ENCODE measurements at places on chromosomes 3 and 15.
A peak's percentile ranks its signal among the peaks of the same experiment; 100 is the strongest.

DNA sequence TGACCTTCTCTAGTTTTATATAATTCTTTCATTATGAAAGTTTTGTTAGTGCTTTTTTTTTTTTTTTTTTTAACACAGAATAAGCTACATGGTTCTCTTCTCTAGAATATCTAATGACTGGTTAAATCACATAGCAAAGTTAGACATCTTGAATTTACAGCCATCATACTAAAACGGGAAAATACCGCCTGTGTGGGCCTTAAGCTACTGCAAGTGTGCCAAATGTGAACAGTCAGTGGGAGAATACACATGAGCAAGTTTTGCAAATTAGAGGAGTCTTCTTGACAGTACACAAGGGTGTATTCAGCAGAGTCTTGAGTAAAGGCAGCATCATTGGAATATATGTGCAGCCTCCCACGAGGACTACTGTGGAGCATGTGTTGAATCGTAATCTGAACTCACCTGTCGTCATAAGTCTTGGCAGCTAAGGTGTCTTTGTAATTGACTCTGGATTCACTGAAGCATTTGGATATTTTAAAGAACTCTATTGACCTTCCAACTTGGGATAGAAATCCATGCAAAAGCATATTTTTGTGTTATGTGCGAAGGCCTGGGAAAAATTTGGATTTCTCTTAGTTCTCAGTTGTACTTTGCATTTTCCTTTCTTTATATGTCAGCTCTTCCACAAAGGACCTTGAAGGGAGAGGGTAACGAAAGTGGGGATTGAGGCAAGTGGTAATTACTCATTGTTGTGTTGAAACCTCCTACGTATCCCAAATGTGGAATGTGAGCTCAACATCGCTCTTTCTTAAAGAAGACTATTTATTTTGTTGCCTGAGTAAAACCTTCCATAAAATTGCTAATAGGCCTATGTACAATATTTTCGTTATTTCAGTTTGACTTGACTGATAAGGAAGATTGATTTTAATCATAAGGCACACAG, 117.4 kb downstream of the ATG7 start:
- no peak for DNase-seq

GRCh38 chr3:99532246-99532645, 106.1 kb upstream of the COL8A1 start:
- no peak for DNase-seq

DNA sequence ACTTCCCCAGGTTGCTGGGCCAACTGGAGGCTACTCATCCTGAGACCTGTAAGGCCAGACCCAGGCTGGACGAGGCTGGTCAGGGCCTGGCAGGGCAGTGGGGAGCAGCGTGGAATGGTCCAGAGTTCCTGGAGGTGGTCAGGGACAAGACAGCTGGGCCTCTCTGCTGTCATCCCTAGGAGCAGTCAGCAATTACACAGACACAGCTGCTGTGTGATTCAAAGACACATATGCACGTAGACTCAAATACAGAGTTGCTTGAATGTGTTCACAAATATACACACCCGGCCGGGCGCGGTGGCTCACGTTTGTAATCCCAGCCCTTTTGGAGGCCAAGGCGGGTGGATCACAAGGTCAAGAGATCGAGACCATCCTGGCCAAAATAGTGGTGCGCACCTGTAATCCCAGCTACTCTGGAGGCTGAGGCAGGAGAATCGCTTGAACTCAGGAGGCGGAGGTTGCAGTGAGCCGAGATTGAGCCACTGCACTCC, 1.5 kb upstream of the CD276 start:
- DNase-seq = no peak

DNA sequence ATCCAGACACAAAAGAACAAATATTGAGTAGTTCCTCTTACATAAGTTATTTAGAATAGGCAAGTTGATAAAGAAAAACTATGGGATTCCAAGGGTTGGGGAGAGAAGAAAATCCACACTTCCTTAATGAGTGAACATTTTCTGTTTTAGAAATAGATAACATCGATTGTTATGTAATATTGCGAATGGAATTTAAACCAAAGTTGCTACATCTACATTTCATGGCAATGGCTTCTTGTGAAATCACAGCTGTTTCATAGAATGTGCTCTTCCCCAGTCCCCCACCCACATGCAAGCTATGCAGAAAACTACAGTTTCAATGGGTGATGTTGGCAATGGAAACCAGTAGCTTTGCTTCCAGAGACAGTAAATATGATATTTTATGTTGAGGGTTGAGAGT, 1639.5 kb downstream of the SI start:
- no peak for DNase-seq

DNA sequence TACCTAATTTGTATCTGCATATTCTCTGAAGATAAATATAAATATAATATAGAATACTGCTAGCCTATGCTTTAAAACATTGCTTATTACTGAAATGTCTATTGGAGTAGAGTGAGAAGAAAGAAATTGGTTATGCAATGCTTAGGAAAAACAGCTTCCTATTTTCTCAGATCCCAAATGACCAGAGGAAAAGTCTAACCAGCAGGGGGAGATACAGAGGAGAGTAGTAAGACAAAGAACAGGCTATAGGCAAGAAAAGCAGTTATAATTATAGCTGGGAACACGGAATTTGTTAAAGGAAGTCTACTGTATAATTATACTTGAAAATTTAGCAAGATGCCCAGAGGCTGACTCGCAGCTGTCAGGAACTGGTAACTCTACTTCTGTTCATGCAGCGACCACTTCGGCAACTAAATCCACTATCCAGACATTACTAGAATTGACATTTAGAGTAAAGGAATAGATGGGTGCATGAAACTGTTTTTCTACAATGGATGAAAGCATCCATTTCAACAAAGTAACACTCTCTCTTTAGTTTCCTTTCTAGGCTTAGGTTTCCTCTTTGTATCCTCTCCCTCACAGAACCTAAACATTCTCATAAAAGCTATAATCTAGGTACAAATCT, 97.2 kb downstream of the TBC1D5 start:
- no peak for DNase-seq

DNA sequence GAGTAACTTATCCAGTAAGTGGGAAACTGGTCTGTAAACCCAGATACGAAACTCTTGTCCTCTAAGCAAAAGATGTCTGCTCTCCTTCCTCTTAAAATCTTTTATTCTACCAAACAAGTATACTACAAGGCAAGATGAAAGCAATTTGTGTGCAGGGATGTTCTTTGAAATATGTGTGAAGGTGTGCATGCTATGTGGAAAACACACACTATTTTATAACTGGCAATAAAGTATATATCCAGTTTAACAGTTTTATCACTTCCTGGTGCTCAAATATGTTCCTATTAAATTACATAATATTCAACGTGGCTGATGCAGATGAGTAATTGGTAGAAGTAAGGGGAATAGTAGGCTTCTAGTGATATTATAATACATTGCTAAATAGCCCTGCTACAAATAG, 566.5 kb downstream of the ROBO2 start:
- no peak for DNase-seq

DNA sequence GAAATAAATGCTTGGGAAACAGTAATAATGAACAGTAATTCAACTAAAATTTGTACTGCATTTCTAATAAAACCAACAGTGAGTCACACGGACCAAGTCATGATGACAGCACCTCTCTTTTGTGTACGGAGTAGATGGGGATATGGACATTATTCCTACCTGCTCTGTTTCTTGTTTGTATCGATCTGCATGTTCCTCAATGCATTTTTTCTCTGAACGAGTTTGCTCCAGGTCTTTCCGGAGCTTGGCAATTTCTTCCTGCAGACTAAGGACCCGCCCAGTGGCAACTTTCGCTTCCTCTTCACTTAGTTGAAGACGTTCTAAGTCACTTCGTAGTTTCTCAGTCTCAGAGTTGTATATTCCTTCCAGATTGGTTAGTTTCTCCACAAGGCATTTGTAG, 74.4 kb upstream of the MYO5C start:
- no peak for DNase-seq

DNA sequence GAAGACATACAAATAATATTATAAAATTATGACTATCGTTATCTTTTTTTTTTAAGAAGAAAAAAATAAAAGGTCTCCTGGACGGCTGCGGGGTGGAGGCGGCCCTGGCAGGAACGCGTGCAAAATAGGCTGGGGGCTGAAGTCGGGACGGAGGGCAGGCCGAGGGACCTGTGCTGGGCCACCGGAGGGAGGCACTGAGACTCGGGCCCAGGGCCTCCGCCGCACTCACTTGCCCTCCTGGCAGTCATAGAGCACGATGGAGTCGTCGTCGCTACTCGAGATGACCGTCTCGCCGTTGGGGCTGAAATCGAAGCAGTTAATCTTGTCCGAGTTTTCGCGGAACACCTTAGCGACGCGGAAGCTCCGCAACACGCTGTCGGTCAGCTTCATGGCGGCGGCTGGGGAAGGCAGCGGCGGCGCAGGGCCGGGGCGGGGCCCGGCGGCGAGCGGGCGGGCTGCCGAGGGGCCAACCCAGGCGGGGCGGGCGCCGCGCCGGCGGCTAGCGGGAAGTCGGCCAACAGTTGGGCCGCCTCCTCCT, 408 bp downstream of the WDR82 start:
- DNase-seq = peak; percentile 49

DNA sequence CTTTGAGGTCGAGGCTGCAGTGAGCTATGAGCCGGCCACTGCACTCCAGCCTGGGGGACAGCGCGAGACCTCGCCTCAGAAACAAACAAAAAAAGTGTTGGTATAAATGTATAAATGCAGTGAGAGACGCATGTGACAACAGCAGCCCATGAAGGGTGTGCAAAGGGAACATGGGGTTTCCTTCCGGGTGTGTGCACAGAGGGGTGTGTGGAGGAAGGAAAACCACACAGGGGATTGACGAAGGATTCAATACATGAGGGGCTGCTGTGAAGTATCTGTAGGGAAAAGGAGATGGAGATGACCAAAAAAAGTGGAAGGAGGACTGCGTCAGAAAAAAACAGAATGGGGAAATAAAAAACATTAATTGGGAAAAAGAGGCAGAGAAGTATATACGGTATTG, 1.1 kb downstream of the MTFMT start:
- DNase-seq = no peak

GRCh38 chr3:69504232-69504631, 118.3 kb upstream of the FRMD4B start:
- no peak for DNase-seq

GRCh38 chr3:74067296-74067695, 442.6 kb upstream of the PDZRN3 start:
- no peak for DNase-seq

DNA sequence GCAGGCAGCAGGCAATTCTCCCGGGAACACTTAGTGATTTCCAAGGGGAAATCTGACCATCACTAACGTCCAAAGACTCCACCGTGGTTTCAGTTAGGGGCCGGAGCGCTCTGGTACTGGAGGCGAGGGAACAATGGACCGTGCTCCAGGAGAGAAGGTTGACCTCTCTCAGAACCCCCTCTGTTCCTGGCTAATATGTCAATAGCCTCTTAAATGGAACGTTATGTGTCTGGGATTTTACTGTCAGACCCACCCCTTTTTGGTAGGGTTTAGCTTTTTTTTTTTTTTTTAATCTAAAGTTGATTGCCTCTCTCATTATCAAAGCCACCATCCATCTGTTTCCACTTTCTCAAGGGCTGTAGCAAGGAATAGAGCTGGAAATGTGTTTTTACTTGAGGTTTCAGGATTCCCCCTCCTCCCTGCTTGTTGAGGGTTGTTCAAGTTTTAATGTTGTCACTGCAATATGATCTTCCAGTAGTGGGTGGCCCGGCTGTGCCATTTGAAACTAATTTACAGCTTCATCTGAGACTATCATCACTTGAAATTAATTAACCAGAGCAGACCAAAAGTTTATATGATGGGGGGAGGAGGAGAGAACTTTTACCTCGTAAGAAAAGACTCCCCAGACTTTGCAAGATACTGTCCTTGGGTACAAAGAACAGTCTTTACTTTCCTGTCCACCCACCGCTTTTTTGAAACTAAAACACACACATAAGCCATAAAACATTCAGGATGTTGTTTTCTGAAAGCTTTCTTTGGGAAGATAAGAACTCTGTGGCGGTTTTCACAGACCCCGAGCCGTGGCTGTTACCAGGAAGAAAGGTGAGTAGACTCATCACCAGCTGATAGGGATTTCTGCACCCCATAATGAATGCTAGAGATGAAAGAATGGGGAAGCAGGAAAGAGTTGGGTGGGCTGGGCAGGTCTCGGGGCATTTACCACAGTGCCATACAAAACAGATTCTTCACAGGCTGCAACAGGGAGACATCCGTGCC, 187.8 kb downstream of the UACA start:
- DNase-seq = no peak

DNA sequence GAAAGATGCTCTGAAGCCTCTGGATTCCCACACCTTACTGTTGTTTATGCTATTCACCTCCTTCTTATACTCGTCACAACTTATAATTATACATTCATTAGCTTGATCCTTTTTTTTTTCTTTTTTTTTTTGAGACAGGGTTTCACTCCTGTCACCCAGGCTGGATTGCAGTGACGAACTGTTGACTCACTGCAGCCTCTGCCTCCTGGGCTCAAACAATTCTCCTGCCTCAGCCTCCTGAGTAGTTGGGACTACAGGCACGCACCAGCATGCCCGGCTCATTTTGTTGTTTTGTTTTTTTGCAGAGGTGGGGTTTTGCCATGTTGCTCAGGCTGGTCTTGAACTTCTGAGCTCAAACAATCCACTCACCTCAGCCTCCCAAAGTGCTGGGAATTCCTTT, 143.6 kb downstream of the PLCL2 start:
- DNase-seq = no peak

DNA sequence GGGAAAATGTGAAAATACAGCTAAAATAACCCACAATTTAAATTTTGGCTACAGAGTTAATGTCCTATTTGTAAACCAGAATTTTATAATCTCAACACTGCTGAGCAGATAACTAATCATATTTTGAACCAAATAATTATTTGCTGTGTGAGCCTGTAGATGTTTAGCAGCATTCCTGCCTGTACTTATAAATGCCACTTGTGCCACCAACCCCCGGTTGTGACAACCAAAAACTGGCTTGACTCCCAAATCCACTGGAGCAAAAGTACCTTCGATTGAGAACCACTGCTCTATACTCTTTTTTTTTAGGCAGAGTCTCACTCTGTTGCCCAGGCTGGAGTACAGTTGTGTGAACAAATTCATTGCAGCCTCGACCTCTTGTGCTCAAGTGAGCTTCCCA, 78.5 kb downstream of the CNTN6 start:
- no peak for DNase-seq

GRCh38 chr15:49982584-49982983, 136.4 kb downstream of the ATP8B4 start:
- no peak for DNase-seq

- no peak for DNase-seq
Observed at GRCh38 chr3:64928683-64929082, 240.9 kb upstream of the ADAMTS9 start.

DNA sequence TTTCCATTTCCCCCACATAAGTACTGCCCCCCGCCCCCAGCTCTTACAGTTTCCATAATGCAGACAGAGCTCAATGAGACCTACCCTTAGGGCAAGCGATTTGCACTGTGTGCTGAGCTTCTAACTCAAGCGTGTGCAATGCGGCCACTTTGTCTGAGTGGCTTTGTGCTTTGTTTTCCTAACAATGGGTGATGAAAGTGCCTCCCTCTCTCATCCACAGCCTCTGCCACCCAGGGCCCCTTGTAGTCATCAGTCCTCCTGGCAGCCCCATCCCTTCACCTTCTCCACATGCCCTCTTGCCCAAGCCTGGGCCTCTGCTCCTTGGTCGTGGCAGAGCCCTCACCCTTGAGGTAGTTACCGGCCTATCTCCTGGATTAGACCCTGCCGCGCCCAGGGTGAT, 17.2 kb downstream of the DAPK2 start:
- DNase-seq = no peak
